ENCODE measurements at places on chromosomes 12 and 14.

GRCh38 chr12:107530701-107531100 lies 154.9 kb upstream of the PWP1 start:
- no peak for DNase-seq

GRCh38 chr14:67442139-67442906 lies 30.4 kb upstream of the PLEK2 start:
- no peak for DNase-seq

- DNase-seq, result no peak
Observed at GRCh38 chr14:99408971-99409289, 71.7 kb downstream of the SETD3 start.

- DNase-seq, result no peak
Observed at GRCh38 chr14:81211844-81212243, 8.9 kb downstream of the GTF2A1 start.

DNA sequence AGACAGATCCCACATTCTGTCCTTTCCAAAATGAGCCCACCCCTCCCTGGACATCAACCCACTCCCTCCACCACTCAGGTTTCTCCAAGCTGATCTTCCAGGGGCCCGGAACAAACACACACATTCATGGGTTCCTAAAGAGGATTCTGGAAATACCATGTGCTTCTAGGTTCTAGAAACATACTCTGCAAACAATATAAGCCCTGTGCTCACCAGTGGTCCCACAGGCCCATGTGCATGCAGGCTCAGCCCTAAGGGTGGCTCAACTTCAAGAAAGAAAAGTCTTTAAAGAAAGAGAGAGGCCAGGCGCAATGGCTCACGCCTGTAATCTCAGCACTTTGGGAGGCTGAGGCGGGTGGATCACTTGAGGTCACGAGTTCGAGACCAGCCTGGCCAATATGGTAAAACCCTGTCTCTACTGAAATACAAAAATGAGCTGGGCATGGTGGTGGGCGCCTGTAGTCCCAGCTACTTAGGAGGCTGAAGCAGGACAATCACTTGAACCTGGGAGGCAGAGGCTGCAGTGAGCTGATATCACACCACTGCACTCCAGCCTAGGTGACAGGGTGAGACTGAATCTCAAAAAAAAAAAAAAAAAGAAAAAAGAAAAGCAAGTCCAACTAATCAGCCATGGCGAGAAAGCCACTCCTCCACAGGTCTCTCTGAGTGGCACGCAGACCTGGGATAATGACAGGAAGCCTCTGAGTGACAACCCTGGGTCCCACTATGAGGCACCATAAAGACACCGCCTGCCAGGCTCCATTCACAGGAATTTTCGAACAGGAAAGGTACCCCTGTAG lies 59.5 kb upstream of the PNMA1 start:
- DNase-seq, result no peak

DNA sequence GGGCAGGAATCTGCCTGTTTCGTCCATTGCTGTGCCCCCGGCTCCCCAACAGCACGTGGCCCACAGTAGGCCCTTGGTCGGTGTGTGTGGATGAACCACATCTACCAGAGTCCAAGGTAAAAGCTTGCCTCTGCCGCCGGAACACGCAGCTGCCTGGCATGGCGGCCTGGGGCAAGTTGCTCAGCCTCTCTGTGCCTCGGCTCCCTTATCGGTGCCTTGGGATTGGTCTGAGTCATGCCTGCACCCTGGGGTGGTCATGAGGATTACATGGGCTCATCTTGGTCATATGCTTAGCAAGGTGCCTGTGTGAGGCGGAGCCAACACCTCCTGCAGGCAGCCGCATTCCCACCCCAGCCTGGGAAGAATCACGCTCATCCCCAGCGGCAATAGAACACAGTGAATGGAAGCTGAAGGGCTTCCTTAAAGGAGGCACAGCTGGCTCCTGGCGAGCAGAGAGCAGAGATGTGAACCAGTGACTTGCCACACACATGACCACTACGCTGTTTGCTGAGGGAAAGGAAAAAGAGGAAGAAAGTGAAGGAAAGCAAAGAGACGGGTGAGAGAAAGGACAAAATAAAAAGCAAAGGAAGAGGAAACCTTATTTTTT lies 5.5 kb upstream of the SCARB1 start:
- no peak for DNase-seq

GRCh38 chr14:93054006-93054405 lies 61.7 kb downstream of the ITPK1 start:
- DNase-seq, result no peak

GRCh38 chr14:87712396-87713090 lies 280.4 kb downstream of the GALC start:
- no peak for DNase-seq

DNA sequence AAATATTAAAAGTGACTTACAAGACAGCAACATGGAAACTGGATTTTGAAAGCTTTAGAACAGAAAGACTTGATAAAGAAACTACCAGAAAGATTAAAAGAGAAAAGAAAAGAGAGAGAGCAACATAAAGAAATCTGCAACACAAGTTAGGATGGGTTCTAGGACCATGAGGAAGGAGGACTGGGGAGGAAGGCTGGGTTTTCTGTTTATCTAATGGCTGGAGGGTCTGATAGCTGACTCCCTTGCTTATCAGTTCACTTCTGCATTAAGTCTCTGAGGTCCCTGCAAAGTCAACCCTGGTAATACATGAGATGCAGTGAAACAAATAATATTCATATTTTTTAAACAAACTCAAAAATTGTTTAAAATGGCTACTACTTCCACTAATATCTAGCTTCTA lies 90.1 kb downstream of the RPAP3 start:
- no peak for DNase-seq

GRCh38 chr14:59482541-59483331 lies 1.5 kb downstream of the L3HYPDH start:
- DNase-seq, result no peak

DNA sequence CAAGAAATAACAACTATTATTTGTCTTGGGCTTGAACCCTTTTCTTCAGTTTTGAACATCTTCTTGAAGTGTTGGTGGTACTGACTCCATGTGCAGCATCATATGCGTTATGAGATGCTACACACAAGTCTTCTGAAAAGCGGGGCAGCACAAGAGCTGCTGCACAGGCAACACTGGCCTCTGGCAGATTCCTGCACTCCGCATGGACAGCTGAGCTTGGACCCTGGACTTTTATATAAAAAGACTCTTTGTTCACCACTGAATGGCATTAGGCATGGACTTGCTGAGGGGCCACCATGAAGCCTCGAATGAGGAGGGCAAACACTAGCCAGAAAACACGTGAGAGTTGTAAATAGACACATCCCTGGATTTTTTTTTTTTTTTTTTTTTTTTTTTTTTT lies 210.8 kb upstream of the NPAS3 start:
- DNase-seq, result no peak

DNA sequence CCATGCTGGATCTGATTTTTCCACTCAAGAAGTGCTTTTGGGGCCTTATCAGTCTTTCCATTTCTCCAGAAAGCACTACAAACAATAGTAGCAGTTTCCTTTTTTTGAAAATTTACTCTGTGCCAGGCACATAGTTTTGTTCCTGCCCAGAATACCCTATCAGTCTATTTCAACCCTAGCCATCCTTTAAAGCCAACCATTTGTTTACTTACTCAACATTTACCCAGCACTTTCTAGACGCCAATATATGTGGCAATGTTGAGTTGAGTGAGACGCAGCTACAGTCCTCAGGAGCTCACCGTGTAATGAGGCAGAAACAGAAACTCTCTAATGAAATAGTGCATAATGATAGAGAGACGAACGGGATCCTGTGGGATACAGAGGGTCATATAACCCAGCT lies 32.9 kb upstream of the CHST11 start:
- no peak for DNase-seq

GRCh38 chr12:23888396-23889068 lies 60.9 kb downstream of the SOX5 start:
- no peak for DNase-seq

DNA sequence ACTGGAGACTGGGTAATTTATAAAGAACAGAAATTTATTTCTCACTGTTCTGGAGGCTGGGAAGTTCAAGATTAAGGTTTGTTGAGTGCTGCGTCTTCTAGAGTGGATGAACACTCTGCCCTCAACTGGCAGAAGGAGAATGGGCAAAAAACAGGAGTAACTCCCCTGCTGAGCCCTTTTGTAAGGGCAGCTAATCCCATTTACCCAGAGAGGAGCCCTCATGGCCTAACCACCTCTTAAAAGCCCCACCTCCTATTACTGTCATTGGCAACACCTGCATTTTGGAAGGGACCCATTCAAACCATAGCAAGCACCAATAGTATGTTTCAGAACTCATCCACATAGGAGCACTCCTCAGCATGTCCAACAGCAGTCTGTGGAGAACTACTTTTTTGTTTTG lies 47.4 kb downstream of the BORCS5 start:
- no peak for DNase-seq

DNA sequence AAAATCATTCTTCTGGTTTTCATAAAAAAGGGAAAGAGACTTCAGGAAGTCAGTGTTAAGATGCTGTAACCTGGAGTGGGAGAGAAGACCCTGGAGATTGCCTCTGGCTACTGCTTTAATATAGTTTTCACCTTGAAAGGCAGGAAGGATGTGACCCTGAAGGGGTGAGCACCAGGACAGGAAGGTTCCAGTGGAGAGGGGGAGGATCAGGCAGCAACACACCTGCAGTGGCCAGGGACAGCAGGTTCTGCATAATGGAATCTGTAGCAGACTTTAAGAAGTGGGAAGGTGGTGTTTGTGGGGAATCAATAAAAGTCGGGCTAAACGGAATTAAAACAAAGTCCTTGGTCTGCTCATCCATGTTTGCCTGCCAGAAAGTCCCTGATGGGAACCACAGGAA lies 6.3 kb upstream of the HEATR5A start:
- no peak for DNase-seq

DNA sequence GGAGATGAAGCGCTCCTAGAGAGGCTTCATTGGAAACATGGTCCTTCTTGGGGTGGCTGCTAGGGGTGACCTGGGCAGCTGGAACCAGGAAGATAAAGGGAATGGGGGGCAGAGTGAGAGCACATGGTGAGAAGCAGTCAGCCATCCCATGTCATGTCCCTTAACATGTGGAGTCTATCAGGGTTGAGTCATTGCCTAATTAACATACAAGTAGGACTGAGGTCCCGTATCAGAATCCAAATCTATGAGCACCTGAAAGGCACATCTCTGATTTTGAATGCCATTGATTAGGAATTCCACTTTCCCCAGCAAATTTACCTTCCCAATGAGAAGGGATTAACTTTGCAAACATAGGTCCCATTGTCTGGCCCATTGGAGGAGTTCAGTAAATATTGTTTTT lies 20.3 kb upstream of the PPP1R1A start:
- DNase-seq, result no peak

DNA sequence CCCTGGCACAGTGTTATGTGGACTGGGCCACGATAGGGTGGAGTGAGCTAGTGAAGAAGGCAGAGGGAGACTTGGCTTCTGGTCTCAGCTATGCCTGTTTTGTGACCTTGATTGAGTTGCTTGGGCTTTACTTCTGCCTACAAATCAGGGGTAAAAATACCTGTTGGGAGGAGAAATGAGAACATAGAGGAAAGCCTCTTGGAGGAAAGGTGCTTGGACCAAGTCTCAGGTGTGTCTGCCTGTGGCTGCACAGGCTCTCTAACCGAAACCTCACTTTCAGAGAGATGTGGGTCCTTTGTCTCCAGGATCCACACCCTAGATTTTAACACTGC lies 4.9 kb downstream of the SDR39U1 start:
- no peak for DNase-seq

GRCh38 chr12:127389923-127390322 lies 877.0 kb upstream of the TMEM132C start:
- no peak for DNase-seq
